ENCODE measurements at places on chromosomes 3 and 15. TPM values are rescaled to one million over a fixed set of nuclear protein-coding genes. Genes with fewer than 3 reads are reported as not detected.
A peak's percentile ranks its signal among the peaks of the same experiment; 100 is the strongest.

The FRMD5 gene
- total RNA-seq, result 0.49 TPM

The GCNT3 gene
- total RNA-seq, result 1.5 TPM

The ARGFX gene
- not detected for total RNA-seq

DNA sequence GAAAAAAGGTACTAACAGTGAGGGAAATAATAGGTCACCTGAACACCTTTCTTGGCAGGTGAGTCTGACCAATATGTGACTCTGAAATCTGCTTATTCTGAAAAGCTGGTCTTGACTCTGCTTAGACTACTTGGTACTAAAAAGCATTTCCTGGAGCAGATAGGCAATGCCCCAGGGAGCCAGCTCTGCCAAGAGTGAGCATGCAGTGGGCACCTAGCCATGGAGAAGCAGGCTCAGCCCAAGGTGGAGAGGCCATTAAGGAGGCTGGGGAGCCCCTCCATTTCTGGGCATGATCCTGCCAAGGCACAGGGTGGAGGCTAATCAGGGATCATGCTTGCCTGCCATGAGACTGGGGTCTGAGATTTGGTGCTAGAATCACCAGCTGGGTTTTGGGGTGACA is 1.6 kb upstream of the LTF start:
- H3K27ac ChIP-seq, result no peak overlapping the region
- no peaks in the 10 kb centered on the region for H3K27me3 ChIP-seq
- H3K4me1 ChIP-seq, result no peaks in the 10 kb centered on the region
- H3K4me3 ChIP-seq, result no peak overlapping the region

DNA sequence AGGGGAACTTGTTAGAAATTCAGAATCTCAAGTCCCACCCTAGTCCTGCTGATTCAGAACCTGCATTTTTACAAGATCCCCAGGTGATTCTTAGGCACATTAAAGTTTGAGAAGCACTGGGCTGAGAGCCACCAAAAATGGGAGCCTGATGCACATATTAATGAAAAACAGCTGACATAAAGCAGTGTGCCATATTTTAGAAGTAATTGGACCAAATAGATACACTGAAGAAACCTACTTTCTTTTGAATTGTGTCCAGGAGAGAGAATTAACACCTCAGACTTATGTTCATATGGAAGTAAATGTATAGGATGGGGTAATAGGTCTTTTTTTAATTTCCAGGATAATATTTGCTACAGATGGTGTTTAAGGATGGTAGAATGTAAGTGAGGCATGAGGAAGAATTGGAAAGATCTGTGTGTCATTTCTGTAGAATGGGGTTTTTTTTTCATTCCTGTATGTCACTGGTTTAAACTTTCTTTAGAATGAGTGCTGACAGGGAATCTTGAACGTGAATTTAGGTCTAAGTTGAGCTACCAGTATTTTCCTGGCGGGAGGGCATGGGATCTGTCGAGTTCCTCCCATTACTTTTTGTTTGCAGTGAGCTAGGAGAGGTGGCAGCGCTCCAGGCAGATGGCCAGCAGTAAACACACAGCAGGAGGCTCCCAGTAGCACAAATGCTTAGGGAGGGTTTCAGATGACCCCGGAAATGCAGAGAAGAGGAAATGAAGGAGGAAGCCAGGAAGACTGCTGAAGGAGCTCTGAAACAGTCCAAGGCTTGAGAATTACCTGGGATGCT is 185.6 kb downstream of the PLCL2 start:
- H3K4me3 ChIP-seq, result no peak overlapping the region
- H3K36me3 ChIP-seq, result no peaks in the 10 kb centered on the region
- H3K27ac ChIP-seq, result no peak overlapping the region
- DNase-seq, result no peak
- H3K27me3 ChIP-seq, result no peaks in the 10 kb centered on the region

DNA sequence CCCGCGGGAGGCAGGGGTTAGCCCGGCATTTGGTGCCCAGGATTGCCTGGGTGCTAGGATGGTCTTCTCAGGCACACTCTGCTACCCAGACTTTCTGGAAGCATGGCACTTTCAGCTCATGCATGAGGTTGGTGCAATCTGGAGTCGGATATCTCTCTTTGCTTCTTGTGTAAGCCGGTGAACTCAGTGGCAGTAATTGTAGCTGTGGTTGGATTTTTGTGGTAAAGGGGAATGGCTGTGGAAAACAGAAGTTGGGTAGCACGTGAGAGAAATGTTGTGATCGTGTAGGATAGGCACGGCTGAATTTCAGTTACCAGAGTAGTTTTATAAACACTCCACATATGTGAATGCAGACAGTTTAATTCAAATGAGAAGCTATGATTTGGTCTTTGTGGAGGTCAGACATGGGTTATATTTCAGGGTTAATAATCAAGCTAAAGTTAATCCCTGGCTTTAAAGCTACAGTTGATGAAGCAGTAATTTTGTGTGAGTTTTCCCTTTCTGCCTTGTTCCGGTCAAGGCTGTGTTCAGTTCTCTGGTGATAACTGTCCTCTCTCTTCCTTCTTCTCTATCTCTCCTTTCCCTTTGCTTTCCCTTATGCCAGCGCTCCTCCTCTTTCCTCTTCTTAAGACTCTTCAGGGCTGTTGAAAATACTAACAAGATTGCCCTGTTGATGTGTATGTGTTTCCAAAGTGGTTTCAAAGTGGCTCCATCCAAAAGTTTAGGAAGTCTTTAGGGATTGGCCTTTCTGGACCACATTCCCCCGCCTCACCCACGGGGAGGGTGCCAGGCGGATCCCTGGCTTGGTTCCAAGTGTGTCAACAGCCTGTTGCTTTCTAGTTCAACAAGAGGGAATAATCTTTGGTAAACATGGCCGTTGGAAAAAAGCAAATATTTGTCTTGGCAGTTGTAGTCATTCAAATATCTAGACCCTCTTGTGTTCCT is 404.6 kb upstream of the C2CD4B start:
- no peak overlapping the region for H3K27ac ChIP-seq
- no peak for DNase-seq
- H3K27me3 ChIP-seq, result no peaks in the 10 kb centered on the region
- H3K4me3 ChIP-seq, result no peak overlapping the region

GRCh38 chr15:88454867-88455810 is 12.0 kb downstream of the MRPL46 start:
- no peak overlapping the region for H3K4me3 ChIP-seq
- H3K27ac ChIP-seq, result no peak overlapping the region
- peaks cover 24% of the 10 kb centered on the region for H3K36me3 ChIP-seq
- H3K4me1 ChIP-seq, result peaks cover 7% of the 10 kb centered on the region
- DNase-seq, result no peak

DNA sequence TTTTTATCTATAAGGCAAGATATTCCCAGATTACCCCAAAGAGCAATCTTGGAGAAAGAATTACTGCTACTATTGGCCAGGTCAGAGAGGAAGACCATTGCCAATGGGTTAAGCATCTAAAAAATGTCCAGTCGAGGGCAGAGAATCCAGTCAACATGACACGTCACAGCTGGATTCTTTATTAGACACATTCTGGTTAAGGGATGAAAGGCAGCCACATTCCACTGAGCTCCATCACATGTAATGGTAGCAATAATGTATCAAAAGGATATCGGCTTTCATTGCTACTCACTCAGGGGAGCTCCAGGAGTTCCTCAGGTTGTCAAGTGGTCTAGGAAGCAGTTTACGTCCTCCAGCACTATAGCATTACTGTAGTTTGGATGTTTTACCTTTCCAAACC is 421.1 kb downstream of the PLOD2 start:
- H3K4me3 ChIP-seq, result no peak overlapping the region
- no peak for DNase-seq
- no peak overlapping the region for H3K27ac ChIP-seq
- no peaks in the 10 kb centered on the region for H3K27me3 ChIP-seq

DNA sequence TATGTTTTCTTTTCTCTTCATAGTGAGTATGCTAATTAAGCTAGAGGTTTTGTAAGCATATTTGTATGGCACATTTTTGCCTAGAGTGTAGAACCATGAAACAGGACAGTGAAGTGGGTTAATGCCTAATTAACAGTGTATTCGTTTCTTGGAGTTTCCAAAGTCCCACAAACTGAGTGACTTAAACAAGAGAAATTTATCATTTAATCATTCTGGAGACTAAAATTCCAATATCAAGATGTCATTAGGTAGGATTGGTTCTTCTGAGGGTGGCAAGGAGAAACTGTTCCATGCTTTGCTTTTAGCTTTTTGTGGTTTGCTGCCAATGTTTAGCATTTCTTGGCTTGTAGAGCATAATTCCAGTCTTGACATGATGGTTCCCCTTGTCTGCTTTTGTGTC is 734.2 kb downstream of the NAALADL2 start:
- H3K4me3 ChIP-seq, result no peak overlapping the region
- no peak overlapping the region for H3K27ac ChIP-seq
- no peak for DNase-seq
- no peaks in the 10 kb centered on the region for H3K36me3 ChIP-seq
- H3K4me1 ChIP-seq, result no peaks in the 10 kb centered on the region

DNA sequence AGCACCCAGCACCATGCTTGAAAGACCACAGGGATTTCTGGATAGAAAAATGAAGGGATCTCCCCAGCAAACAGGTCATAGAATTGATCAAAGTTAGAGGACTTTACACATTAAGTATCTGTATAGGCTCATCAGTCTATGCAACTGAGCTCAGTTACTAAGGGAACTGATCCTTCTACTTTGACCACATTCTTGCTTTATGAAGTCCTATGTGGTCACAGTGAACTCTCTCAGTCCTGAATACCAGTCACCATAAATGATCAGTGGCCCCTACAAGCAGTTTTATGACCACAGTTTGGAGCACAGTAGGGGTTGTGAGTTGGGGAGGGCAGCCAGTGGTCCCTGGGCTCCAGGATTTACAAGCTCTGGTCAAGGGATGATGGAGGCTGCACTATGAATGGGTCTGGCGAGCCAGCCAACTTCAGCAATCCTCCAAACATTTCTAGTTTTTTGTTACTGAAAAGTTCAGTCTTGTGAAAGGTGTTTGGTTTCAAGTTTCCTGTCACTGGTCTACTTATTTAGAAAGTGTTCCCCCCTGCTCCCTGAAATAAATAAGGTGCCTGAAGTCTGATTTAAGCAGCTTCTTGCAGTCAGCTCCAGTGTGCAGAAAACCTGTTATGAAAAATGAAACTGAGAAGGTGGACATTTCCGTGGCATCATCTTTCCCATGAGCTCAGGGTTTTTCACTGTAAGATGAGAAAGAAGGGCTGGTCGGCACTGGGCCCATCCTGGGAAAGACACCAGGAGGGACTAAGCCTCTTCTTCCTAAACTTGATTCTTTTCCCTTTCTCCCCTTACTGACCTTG is 75.5 kb downstream of the DAPK2 start:
- peak overlapping the region; percentile 34 for H3K27ac ChIP-seq
- H3K4me1 ChIP-seq, result peaks cover 27% of the 10 kb centered on the region
- no peaks in the 10 kb centered on the region for H3K36me3 ChIP-seq
- DNase-seq, result peak; percentile 22

- no peaks in the 10 kb centered on the region for H3K36me3 ChIP-seq
- H3K27me3 ChIP-seq, result no peaks in the 10 kb centered on the region
- peaks cover 14% of the 10 kb centered on the region for H3K4me1 ChIP-seq
- no peak for DNase-seq
Measured at GRCh38 chr3:69368129-69368741, 17.7 kb downstream of the FRMD4B start.

- H3K4me3 ChIP-seq, result no peak overlapping the region
- H3K27me3 ChIP-seq, result no peaks in the 10 kb centered on the region
- H3K27ac ChIP-seq, result no peak overlapping the region
Measured at GRCh38 chr3:67386451-67386850, 268.0 kb downstream of the SUCLG2 start.

DNA sequence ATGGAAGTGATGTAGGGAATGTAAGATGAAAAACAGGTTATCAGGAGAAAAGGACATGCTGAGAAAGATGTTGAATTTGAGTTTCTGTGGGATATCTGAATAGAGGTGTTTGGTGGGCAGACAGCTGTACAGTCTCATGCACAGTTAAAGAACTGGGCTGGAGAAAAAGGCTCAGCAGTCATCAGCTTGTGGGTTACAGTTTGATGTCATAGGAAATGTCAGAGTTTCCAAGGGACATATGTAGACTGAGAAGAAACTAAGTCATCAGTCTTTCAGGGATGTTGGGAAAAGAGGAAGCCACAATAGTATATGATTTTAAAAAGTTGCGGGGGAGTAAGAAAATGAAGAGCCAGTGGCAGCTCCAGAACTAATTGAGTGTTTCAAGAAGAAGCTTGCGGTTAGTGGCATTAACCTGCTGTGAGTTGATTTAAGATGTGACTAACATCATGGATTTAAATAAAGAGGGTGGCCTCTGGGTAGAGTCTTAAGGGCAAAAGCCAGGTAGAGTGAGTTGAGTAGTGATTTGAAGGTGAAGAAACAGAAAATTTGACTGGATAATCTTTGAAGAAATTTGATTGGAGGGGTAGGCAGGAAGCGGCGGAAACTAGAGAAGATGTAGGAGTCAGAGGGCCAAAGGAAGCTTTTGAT is 24.6 kb downstream of the GORASP1 start:
- H3K4me3 ChIP-seq, result no peak overlapping the region
- no peaks in the 10 kb centered on the region for H3K27me3 ChIP-seq
- no peak overlapping the region for H3K27ac ChIP-seq
- no peak for DNase-seq
- H3K36me3 ChIP-seq, result peaks cover 45% of the 10 kb centered on the region

GRCh38 chr3:94481226-94481898 is 418.5 kb downstream of the NSUN3 start:
- no peaks in the 10 kb centered on the region for H3K27me3 ChIP-seq
- H3K27ac ChIP-seq, result no peak overlapping the region
- H3K4me1 ChIP-seq, result no peaks in the 10 kb centered on the region
- no peak for DNase-seq

DNA sequence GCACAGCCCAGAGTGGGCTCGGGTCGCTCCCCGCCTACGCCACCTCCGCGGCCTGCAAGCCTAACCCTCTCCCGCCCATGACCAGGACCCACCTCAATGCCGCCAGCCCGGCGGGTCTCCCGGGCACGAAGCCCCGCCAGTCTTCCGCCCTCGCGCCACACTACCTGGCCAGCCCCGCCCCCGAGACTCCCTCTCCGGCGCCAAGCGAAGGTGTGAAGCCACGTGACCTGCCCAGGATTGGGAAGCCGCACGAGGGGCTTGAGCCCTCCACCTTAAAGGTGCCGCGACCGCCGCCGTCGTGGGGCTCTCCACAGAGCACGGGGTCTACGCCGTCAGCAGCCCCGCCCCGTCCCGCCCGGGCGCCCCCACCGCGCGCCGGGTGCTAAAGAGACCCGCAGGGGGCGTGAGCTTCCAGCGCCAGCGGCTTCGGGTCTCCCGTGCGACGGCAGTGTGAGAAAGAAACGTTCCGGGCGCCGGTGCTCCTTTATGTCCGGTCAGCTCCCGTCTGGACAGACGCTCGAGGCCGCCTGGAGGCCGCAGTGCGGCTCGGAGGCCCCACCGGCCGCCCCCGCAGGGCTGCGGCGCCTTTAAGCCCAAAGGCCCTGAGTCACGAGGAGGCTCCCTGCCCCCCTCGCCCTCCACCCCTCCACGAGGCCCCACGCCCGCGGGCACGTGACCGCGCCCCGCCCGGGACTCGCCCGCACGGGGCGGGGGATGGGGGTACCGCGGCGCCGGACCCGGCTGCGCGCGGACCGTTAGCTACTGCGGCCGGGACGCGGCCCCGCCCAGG is at the start of gene CPEB1:
Gene CPEB1, minus strand, starts transcription at position 319 of the 790 bp plus-strand sequence. CDS start 18,904 bp downstream, outside the sequence.
- H3K27me3 ChIP-seq, result no peaks in the 10 kb centered on the region
- H3K27ac ChIP-seq, result peak within 1 kb of the TSS; percentile 79
- DNase-seq, result no peak
- H3K4me3 ChIP-seq, result peak within 1 kb of the TSS; percentile 70
- H3K4me1 ChIP-seq, result peaks cover 32% of the 10 kb centered on the region

Measured in vagina (tissue), 2 donors.